Left cardiac atrium (tissue), 4 donors: ENCODE measurements at places on chromosomes 13 and 19.

DNA sequence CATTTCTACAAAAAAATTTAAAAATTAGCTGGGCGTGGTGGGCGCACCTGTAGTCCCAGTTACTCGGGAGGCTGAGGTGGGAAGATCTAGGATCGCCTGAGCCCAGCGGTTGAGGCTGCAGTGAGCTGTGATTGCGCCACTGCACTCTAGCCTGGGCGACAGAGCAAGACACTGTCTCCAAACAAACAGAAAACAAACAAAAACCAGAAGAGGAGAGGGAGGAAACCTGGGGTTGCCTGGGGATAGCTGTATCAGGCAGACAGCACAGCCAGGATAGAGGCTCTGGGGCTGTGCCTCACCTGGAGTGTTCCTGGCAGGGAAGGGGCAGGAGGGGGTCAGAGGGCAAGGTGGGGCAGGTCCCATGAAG lies 2.6 kb upstream of the POLR2E start:
- no peak for DNase-seq

GRCh38 chr19:6613711-6614110 lies 22.8 kb upstream of the CD70 start:
- no peak for DNase-seq

GRCh38 chr13:49998714-49999624 lies 2.1 kb downstream of the TRIM13 start:
- no peak for DNase-seq

GRCh38 chr19:10290876-10291553 lies 1.3 kb downstream of the ICAM5 start:
- DNase-seq: peak; percentile 73

DNA sequence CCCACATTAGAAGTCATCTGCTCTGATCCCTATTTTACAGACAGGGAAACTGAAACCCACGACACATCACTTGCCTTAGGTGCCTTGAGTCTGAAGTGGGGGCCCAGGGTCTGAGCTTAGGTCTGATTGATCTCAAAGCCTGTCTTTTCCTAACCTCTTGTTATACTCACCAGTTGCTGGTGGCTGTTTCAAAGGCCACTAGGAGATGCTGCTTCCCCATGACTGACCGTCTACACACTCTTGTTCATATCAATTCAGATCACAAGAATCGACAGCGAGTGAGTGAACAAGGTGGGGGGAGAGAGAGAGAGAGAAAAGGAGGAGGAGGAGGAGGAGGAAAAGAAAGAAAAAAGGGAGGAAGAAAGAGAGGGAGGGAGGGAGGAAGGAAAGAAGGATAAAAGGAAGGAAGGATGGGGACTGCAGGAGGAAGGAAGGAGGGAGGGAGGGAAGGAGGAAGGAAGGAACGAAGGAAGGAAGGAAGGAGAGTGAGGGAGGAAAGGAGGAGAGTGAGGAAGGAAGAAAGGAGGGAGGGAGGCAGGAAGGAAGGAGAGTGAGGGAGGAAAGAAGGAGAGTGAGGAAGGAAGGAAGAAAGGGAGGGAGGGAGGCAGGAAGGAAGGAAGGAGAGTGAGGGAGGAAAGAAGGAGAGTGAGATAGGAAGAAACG lies 3.3 kb downstream of the OR10H1 start:
- DNase-seq: no peak

DNA sequence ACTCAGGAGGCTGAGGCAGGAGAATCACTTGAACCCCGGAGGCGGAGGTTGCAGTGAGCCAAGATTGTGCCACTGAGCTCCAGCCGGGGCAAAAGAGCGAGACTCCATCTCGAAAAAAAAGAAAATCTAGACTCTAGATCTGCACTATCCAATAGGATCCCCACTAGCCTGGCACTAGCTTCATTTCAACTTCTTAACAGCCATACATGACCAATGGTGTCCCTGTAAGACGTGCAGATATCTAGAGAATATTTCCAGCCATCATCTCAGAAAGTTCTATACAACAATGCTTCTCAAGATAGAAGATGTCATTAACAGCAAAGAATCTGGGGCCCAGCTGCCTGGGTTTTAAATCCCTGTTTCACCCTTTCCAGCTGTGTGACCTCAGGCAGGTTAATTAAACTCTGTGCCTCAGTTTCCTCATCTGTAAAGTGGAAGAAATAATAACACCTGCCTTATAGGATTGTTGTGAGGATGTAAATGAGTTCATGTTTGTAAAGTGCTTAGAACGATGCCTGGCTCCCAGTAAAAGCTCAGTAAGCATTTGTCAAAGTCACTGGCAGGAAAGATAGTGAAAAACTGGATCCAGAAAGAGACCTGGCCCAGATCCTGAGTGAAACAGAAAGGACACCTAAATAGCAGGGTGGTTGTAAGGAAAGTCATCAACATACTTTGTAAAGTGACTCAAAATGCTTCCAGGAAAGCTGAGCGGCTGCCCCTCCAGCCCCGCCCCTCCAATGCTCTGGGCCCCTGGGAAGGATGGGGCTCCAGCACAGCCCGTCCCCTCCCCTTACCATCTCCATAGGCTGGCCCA lies 13.5 kb downstream of the WIZ start:
- DNase-seq: no peak

DNA sequence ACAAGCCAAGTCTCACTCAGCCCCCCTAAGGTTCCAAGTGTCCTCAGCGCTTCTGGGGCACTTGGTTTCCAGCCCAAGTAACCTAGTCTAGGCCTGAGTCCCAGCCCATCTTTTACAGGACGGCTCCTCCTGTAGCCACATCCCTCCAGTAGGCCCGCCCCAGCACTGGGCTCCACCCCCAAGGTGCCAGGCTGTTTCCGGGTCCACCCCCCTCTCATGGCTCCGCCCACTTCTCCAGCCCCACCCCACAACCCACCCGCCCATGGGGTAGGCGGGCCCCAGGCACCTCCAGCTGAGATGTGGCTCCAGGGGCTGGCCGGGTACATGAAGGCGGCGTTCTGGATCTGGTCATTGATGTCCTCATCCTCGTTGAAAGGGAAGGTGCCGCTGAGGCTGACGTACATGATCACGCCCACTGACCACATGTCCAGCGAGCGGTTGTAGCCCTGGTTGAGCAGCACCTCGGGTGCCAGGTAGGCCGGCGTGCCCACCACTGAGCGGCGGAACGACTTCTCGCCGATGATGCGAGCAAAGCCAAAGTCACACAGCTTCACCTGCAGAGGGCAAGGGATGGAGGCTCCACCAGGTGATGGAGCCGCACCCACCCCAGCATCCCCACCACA lies 17.2 kb upstream of the DACT3 start:
- peak; percentile 40 for DNase-seq

DNA sequence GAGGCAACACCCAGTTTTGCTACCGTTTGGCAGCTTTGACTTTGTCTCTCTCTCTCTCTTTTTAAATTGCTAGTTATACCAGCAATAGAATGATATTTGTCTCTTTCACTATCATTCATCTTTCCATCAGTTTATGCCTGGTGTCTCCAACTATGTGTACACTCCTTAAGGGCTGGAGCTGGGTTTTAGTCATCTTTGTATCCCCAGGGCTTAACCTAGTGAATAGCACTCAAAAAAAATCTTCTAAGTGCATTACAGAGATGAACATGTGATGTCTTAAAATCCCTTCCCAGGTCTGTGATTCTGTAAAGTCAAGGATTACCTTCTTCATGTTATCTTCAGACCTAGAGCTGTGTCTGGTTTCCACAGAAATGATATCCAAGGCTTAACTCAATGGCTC lies 7.8 kb upstream of the UBL3 start:
- DNase-seq: no peak

DNA sequence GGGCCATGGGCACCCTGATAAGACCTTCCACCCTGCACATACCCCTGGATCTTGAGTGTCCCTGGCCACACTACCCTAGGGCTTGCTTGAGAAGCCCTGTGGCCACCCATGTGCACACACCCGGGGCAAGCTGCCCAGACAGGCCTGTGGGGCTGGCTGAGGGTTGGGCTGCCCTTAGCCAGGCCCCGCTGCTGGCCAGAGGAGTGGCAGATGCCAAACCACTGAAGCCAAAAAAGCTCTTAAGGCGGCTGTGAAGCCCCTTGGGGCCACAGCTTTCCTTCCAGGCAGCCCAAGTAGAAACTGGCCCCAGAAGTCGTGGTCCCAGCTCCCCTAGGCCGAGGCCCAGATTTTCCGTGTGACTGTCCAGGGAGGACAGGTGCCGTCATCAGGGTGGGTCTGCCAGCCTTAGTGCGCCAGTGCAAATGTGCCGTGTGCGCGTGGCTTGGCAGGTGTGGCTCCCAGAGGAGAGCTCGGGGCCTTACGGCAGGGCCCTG lies 14.8 kb downstream of the CEBPG start:
- DNase-seq: no peak

DNA sequence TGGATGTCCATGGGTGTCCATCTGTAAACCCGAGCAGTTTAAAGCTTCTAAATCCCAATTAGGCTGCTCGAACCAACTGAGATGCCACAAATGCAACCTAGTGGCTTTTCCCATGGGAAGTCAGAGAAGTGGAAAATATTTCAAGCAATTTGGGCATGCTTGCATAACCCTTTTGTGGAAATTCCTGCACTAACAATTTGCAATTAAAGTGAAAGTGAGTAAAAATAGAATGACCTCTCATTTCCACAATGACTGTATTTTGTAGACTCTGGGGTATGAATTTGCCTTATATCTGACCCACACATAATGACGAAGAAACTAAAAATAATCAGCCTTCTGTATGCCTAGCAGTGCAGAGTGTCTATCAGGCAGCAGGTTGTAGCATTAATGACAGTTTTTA lies 91.8 kb upstream of the TSC22D1 start:
- no peak for DNase-seq

GRCh38 chr13:99980824-99981734 lies 505 bp upstream of the ZIC2 start:
- no peak for DNase-seq

DNA sequence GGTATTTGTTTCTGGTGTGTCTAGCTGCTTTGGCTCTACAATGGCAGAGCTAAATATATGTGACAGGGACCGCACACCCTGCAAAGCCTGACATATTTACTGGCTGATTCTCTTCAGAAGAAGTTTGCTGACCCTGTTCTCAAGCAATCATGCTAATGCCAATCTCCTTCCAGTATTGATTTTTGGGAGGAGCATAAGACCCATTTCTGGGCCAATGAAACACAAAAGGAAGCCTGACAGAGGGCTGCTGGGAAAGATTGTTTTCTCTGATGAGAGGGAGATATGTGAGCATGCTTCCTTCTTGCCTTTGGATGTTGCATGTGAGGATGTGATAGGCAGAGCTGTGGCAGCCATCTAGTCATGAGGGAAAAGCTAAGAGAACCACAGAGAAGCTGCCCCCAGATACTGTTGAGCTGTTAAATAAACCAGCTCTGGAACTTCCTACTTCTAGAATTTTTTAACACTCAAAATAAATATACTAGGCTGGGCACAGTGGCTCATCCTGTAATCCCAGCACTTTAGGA lies 31.4 kb upstream of the TPTE2 start:
- no peak for DNase-seq

DNA sequence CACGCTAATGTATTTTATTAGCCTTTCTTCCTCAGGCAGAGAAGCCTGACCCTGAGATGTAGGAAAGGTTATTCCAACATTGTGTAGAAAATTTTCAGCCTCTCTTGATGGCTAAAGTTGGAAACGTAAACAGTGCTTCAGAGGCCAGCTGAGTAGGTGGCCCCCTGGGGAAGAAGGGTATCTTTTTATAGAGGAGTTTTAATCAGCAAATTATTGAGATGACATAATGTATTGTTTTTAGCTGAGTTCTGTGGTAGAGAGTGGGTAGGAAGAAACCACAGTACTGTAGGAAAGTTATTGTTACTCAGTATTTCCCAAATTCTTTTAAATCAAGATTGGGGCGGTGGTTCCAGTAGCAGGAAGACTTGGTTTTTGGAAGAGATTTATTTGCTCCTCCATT lies 268.8 kb downstream of the DLEU7 start:
- DNase-seq: no peak

DNA sequence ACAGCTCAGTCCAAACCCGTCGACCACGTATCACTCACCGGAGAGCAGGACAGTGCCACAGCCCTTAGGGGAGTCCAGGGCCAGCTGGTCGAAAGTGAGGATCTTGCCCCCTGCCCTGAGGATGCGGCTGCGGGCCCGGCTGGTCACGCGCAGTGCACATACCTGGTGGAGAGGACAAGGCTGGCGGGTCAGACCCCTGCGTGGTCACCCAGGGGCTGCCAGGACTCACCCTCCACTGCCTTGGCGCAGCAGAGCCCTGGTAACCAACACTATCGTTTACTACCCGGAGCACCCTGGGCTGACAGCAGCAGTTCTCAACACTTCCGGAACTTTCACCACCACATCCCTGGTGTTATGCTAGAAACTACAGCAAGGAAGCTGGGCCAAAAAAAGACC lies 1.2 kb upstream of the FAM83E start:
- no peak for DNase-seq

GRCh38 chr19:48342841-48343540 lies 17.6 kb downstream of the EMP3 start:
- DNase-seq: no peak
